Caki2 (cell line): ENCODE measurements at places on chromosomes 5 and 9. TPM values are rescaled to one million over a fixed set of nuclear protein-coding genes. Genes with fewer than 3 reads are reported as not detected.

DNA sequence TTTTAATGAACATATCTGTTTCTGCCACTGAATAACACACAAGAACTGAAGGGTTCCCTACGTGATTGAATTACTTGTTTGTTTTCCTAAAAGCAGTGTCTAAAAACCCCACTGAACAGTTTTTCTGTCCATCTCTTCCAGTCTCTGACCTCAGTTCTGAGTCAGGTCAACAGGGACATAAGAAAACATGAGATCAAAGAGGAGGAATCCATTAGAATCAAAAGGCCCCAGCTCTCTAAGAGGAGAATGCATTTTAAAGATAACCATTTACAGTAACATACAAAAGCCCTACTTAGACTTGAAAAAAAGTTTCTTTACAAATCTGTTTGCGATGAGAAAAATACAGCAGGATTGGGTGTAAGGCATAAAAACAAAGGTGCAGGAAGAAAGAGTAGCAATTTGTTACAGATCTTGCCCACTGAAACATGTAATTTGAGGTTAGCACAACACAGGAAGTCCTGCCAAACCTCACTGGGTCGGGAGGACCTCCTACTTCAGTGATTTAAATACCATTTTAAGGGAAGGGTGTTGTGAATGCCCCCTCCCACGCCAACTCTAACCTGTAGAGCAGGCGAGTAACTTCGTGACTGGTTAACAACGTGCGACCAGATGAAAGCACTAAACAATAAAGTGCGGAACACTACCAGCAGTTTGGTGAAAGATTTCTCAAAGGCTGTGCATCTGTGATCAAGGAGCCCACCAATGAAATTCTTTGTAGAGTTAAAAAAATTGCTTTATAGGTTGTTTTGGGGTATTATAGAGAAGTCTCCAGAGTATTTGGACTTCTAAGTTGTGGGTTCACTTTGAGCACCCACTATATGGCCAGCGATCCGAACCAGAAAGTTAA is 1.3 kb downstream of the QSOX2 start:
- DNase-seq = no peak

DNA sequence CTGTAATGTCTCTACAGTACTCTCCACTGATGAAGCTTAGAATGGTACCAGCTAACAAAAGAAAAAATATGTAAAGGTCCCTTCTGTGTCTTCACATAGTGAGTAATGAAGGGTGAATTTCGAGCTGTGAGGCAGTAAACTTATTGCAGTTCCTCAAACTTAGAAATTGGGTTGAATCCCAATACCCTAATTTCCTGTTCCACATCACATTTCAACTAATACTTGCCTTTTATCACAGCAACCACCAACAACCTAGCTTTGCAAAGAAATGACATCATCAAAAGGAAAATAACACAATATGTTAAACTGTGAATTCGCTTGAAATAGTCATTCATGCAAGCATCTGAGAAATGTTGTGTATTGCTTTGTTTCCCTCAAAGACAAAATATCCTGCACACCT is 9.4 kb upstream of the TNFAIP8 start:
- DNase-seq = no peak

DNA sequence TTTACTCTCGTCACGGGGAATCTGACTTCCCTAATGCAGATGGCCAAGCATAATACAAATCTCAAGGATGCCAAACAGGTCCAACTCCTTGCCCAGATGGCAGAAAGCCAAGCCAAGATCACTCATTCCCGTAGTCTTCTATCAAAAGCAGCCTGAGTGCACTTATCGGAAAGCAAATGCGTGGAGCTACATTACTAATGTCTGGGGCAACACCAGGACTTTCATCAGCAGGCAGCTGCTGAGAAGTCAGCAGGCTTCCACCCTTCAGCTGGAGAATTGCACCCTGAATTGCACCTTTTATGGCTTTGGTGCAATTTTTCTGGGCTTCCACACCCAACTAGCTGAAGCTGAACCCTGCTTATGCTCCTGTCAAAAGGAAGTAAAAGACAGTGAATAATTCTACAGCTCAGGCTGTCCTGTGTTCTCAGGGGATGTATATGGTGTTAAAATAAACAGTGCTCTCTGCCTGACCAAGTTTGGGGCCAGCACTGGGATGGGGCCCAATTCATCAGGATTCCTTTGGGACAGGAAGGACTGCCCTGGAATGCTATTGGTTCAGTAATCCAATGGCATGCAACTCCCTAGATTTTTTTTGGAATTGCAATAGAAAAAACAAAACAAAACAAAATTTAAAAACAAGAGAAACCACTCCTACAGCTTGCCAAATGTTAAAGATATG is 92.6 kb downstream of the DPYSL3 start:
- DNase-seq = no peak

GRCh38 chr9:120109242-120109641 is 470.7 kb downstream of the CDK5RAP2 start:
- no peak for DNase-seq

Gene MOB3B
- 0.03 TPM in 1 of 2 replicates, not detected in the other for total RNA-seq

DNA sequence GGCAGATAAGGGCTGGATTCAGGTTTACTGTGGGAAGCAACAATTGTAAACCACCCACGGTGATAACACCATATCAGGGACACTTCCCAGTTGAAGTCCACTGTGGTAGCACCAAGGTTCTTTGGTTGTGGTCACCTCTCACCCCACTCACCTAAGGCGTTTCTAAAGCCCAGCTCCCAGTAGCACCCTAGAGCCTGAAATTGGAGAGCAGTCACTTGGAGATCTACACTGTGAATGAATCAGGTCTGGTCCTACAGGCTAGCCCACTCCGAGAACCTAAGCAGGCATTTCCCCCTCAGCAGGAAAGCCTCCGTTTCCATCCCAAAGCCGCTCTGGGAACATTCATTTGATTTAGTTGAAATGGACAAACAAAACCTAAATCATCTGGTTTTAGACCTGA is 191.3 kb downstream of the TTC39B start:
- no peak for DNase-seq
